ENCODE measurements at places on chromosomes 1 and 21. TPM values are rescaled to one million over a fixed set of nuclear protein-coding genes. Genes with fewer than 3 reads are reported as not detected.
A peak's percentile ranks its signal among the peaks of the same experiment; 100 is the strongest.

DNA sequence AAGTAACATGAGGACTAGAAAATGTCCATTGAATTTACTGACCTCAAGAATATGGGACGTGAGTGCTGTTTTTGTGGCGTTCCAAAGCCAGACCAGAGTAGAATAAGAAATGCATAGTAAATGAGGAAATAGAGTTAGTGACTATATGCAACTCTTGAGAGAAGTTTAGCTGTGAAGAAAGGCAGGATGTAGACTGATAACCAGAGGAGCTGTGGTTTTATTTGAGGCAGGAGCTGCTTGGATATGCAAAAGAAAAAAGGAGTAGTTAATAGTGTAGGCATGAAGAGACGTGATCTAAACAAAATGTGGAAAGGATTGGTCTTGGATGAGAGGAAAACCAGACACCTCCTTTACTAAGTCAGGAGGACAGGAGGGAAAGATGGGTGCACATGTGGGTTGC lies 28.2 kb downstream of the DNAH14 start:
- no peaks in the 10 kb centered on the region for H3K36me3 ChIP-seq
- DNase-seq, result no peak
- no peak overlapping the region for H3K27ac ChIP-seq
- H3K4me3 ChIP-seq, result no peak overlapping the region

GRCh38 chr1:47424336-47424982 lies 8.4 kb downstream of the FOXE3 start:
- no peak overlapping the region for H3K27ac ChIP-seq
- no peak overlapping the region for H3K4me3 ChIP-seq
- H3K27me3 ChIP-seq, result no peaks in the 10 kb centered on the region

DNA sequence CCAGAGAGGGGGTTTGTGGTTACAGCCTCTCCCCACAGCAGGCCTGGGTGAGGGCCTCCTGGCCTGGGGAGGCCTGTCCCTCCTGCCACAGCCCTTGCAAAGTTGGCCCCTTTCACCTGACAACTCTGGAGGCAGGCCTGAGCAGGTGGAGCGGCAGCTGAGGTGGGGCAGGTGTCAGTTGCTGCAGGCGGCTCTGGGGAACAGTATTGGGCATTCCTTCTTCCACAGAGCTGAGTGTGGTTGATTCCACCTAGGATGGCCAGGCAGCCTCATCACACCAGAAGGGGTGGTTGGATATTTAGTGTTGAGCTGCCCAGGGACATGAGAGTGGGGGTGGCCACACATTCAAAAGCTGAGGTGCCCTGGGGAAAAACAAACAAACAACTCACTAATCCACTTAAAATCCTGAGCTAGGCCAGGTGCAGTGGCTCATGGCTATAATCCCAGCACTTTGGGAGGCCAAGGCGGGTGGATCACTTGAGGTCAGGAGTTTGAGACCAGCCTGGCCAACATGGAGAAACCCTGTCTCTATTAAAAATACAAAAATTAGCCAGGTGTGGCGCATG lies 31.1 kb downstream of the PIGP start:
- H3K27ac ChIP-seq, result no peak overlapping the region
- DNase-seq, result no peak
- no peaks in the 10 kb centered on the region for H3K36me3 ChIP-seq
- H3K4me3 ChIP-seq, result no peak overlapping the region
- H3K4me1 ChIP-seq, result no peaks in the 10 kb centered on the region
- no peaks in the 10 kb centered on the region for H3K27me3 ChIP-seq

DNA sequence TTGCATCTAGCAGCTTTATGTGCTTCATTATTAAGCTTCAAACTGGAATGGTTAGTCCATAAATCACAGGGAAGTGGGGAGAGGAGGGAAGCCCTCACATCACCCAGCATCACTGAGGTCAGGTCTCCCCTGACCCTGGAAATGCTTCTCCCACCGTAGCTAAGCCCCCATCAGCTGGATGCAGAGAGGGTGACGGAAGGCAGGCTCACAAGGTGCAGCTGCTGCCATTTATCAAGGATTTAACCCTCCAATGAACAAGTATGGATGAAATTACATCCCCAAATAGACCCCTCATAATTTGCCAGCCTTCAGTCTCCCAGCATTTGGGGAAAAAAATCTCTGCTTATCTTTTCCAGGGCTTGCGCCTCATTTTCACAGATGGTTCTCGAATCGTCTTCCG lies 60.8 kb downstream of the PGM1 start:
- no peak overlapping the region for H3K27ac ChIP-seq
- H3K27me3 ChIP-seq, result no peaks in the 10 kb centered on the region
- no peaks in the 10 kb centered on the region for H3K4me1 ChIP-seq
- no peak for DNase-seq
- no peak overlapping the region for H3K4me3 ChIP-seq

- peaks cover 7% of the 10 kb centered on the region for H3K4me1 ChIP-seq
- H3K27ac ChIP-seq, result no peak overlapping the region
- DNase-seq, result no peak
Observed at GRCh38 chr1:40736085-40736531, 44.6 kb downstream of the NFYC start.

- no peaks in the 10 kb centered on the region for H3K4me1 ChIP-seq
- no peak overlapping the region for H3K4me3 ChIP-seq
- no peak for DNase-seq
- no peak overlapping the region for H3K27ac ChIP-seq
- peaks cover 25% of the 10 kb centered on the region for H3K27me3 ChIP-seq
Observed at GRCh38 chr1:156638189-156638985, 3.5 kb upstream of the BCAN start.

DNA sequence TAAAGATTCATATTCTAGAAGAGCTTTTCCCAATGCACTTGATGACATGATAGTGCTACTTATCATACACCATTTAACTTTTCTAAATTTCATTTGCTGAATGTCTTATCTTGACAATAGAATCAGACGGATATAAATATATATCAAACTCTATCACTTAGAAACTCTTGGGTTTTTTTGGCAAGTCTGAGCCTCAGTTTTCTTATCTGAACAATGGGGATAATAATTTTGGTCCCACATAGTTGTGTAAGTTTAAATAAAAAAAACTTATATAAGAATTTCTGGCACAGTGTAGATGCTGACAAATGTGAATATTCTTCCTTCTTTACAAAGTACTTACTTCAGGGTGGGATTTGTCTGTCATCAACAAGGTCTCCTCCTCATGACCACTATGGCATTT lies 21.5 kb upstream of the LEPR start:
- no peak for DNase-seq
- H3K4me3 ChIP-seq, result no peak overlapping the region
- H3K4me1 ChIP-seq, result no peaks in the 10 kb centered on the region
- no peak overlapping the region for H3K27ac ChIP-seq

- H3K27ac ChIP-seq, result peak overlapping the region; percentile 97
- DNase-seq, result no peak
- H3K36me3 ChIP-seq, result no peaks in the 10 kb centered on the region
- peaks cover 8% of the 10 kb centered on the region for H3K4me1 ChIP-seq
Observed at GRCh38 chr1:226681652-226682493, 57.2 kb downstream of the ITPKB start.

DNA sequence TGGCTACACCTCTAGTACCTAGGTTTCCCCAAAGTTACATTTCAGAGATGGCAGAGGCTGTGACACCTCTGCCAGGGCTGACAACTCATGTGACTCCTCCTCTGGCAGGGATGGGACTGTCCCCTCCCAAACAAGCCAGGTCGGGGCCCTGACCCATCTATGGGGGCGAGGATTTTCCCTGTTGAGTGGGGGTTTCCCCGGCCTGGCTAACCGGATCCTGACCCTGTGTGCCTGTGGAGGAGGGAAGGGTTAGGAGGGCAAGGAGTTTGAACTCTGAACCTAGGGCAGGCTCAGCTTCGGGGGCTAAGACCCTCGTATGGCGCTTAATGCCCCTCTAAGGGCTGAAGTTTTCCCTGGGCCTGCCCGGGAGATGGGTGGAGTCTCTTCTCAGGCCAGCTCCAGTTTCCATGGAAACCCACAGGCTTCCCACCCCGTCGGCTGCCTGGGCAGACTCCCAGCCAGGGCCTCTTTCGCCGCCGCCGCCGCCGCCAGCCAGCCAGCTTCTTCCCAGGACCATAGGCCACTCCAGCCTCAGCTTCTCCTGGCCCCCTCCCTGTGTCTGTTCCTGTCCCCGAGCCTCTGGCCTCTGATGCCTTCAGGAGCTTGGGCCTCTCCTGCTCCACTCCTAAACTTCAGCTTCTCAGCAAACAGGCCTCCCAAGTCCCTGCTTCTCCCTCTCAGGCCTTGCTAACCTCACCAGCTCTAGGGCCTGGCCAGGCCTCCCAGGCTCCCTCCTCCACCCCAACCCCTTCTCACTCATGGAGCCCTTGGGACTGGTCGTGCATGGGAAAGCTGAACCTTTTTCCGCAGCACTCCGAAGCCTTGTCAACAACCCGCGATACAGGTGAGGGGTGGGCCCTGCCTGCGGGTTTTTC lies at the start of gene BTBD19:
Gene BTBD19, plus strand, starts transcription at position 461 of the 875 bp plus-strand sequence. Its CDS starts 298 bp downstream, at position 759.
- peak within 1 kb of the TSS; percentile 5 for H3K4me3 ChIP-seq
- peaks cover 10% of the 10 kb centered on the region for H3K4me1 ChIP-seq
- DNase-seq, result no peak
- H3K27ac ChIP-seq, result peak within 1 kb of the TSS; percentile 89

DNA sequence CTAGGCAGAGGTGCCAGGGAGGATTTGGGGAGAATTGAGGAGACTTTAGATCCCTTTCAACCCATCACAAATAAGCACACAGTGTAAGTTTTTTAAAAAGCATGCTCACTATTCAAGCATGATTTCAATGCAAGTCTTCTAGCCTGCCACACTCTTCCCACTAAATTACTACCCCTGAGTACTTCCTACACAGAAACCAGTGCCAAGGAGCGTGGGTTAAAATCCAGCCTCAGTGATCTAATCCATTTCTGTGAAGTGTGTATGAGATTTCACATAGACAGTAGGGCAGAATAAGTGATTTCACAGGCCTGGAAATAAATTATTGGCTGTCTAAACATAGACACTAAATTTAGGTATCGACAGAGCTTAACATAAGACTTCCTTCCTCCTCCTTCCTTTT lies 142.9 kb upstream of the ATP1B1 start:
- DNase-seq, result no peak
- H3K4me3 ChIP-seq, result no peak overlapping the region
- H3K27me3 ChIP-seq, result no peaks in the 10 kb centered on the region
- no peak overlapping the region for H3K27ac ChIP-seq
- H3K4me1 ChIP-seq, result no peaks in the 10 kb centered on the region

- H3K27ac ChIP-seq, result no peak overlapping the region
- no peaks in the 10 kb centered on the region for H3K4me1 ChIP-seq
- no peak overlapping the region for H3K4me3 ChIP-seq
Observed at GRCh38 chr1:51927029-51927428, 48.5 kb upstream of the NRDC start.

GRCh38 chr21:42448686-42449085 lies 45.0 kb downstream of the UBASH3A start:
- DNase-seq, result no peak
- no peaks in the 10 kb centered on the region for H3K27me3 ChIP-seq
- H3K4me3 ChIP-seq, result no peak overlapping the region
- H3K27ac ChIP-seq, result no peak overlapping the region
- no peaks in the 10 kb centered on the region for H3K4me1 ChIP-seq
- no peaks in the 10 kb centered on the region for H3K36me3 ChIP-seq

DNA sequence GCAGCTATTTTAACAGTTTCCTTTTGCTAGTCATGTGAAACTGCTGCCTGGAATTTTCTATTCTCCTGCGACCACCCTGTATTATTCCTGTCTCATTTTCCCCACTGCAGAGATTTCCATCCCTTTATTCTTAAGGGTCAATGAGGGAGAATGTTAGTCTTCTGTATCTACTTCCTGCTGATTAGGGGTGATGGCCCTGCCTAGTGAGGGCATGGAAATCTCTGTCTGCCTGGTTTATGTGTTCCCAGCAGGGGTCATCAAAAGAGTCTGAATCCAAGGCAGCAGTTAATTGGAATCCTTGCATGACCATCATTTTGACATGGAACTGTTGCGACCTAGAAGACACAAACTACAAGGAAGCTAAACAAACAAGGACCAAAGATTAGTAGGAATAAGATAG lies 325.2 kb downstream of the PLPP3 start:
- DNase-seq, result no peak
- no peak overlapping the region for H3K4me3 ChIP-seq
- H3K4me1 ChIP-seq, result no peaks in the 10 kb centered on the region
- no peaks in the 10 kb centered on the region for H3K36me3 ChIP-seq
- no peak overlapping the region for H3K27ac ChIP-seq

DNA sequence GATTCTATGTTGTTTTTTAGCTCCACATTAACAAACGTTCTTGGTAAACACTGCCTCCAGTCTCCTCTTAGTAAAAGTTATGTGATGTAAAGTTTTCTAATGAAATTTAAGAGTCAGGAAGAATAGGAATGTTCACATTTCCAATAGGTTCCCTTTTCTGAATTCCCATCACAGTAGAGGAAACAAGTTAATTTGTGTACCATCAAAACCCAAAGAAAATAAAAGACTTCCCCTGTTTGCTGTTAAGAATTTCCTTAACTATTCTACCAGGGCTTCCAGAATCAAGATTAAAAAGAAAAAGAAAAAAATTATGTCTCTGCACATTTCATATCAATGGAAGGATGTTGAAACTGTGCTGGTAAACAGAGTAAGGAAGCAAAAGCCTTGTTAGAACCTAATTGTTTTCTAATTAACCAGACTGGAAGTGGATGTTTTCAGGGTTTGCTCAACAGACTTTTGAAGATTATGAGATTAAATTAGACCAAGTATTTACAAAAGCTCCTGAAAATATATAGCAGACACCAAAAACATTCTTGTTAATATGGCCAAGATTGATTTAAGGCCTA lies 43.4 kb upstream of the PALMD start:
- DNase-seq, result no peak
- H3K27ac ChIP-seq, result no peak overlapping the region
- no peak overlapping the region for H3K4me3 ChIP-seq
- no peaks in the 10 kb centered on the region for H3K4me1 ChIP-seq
- H3K36me3 ChIP-seq, result no peaks in the 10 kb centered on the region

- no peak for DNase-seq
- H3K4me3 ChIP-seq, result no peak overlapping the region
- H3K36me3 ChIP-seq, result no peaks in the 10 kb centered on the region
- H3K27ac ChIP-seq, result no peak overlapping the region
Observed at GRCh38 chr1:173099166-173099565, 48.4 kb upstream of the TNFSF18 start.

DNA sequence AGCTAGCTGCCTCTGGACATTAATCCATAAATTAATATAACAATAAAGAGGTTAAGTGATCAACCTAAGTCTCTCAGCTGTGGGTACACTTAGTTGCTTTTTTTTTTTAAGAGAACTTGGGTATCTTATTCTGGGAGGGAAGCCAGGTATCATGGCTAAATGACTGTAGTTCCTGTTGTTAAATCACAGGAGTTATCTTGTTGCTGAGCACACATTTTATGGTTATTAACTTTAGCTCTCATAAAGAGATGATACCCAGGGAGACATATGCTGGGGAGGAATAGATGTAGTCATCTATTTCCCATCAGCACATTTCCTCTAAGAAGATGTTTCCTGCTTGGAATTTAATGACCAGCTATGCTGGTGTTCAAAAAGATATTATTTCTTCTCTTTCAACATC lies 227.8 kb downstream of the PTGER3 start:
- H3K4me3 ChIP-seq, result no peak overlapping the region
- H3K4me1 ChIP-seq, result no peaks in the 10 kb centered on the region
- H3K36me3 ChIP-seq, result no peaks in the 10 kb centered on the region
- no peaks in the 10 kb centered on the region for H3K27me3 ChIP-seq

The RPTN gene
- not detected for total RNA-seq

The CRYZ gene
- total RNA-seq, result 21.2 TPM

The CTSK gene
- total RNA-seq, result 6.6 TPM

The ENAH gene
- 36.4 TPM for total RNA-seq

The SARS1 gene
- 123 TPM for total RNA-seq

The TRIM46 gene
- total RNA-seq, result 0.14 TPM

The SFN gene
- total RNA-seq, result 39.2 TPM

The FOXO6 gene
- total RNA-seq, result 5.0 TPM

The RGS8 gene
- total RNA-seq, result not detected

Data from prostate gland (tissue), 2 donors.